Activated CD4-positive, CD25-positive, alpha-beta regulatory T cell treated with anti-CD3 and anti-CD28 coated beads, Interleukin-2, amount 50 U/mL, for 24 hours (primary cell): ENCODE measurements at places on chromosomes 3 and 15.

- ATAC-seq, result no peak
Measured at GRCh38 chr3:194995334-194995733, 275.6 kb downstream of the XXYLT1 start.

- ATAC-seq, result no peak
Measured at GRCh38 chr3:129747136-129747535, 140.7 kb upstream of the PLXND1 start.

DNA sequence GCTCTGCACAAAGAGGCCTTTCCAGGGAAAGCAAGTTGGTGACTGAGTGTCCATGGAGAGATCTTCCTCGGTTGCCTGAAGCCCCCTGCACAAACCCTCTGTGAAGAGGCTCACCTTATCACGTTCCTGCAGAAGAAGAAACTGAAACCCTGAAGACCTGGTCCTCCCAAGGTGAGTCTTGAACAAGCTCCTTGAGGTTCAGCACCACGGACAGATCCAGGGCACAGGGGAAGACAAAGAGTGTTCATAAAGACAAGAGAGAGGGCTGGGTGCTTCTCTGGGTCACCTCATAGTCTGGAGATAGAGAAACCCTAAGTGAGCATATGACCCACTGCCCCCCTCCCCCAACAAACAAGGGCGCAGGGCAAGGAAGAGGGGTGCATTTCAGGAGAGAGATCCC is 21.7 kb upstream of the TBC1D21 start:
- ATAC-seq, result no peak

GRCh38 chr3:110391640-110392395 is 679.8 kb upstream of the NECTIN3 start:
- no peak for ATAC-seq

DNA sequence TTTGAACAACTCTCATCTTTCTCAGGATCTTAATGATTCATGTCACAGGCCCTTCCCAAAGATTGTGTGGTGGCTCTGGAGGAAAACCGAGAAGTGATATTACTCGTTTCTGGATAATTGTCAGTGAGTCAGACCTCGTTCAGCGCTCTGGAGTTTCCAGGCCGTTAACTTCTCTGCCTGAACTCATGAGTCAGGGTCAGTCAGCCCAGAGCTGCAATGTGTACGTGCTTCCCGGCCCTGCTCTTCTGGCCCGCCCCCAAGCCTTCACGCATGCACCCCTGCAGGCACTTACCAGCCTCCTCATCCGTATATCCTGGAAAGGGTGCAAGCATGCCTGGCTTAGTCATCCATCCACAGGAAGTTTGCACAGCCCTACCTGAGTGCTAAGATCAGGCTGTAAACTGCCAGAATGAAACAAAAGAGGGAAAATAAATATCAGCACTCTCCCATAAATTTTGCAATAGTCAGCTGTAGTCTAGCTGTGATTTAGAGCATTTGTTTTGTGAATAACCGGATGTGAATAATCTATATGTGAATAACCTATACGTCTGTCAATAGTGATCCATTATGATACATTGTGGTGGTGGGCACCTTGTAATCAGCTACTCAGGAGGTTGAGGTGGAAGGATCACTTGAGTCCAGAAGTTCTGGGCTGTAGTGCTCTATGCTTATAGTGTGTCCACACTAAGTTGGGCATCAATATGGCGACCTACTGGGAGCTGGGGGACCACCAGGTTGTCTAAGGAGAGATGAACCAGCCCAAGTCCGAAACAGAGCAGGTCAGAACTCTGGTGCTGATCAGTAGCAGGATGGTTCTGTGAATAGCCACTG is 35.3 kb upstream of the SEMA4B start:
- peak; percentile 87 for ATAC-seq

GRCh38 chr3:100254168-100254777 is 6.5 kb upstream of the TBC1D23 start:
- no peak for ATAC-seq

DNA sequence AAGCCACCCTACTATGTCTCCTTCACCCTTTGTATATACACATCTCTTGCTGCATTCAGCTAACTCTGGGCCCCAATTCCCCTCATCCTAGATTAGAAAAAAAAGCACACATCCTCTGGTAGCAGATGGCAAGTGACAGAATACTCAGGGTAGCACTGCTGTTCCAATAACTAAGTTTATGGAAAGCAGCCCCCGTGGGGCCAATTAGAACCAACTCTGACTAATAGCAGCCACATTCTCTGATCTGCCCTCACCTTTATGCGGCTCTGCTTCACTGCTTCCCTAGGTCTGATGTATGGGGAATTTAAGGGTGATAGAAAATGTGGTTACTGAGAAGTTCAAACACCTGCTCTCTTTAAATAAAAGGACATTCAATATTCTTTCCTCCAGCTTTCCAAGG is 74.9 kb upstream of the SETMAR start:
- no peak for ATAC-seq
